ENCODE measurements at places on chromosomes 1 and 21. TPM values are rescaled to one million over a fixed set of nuclear protein-coding genes. Genes with fewer than 3 reads are reported as not detected.

DNA sequence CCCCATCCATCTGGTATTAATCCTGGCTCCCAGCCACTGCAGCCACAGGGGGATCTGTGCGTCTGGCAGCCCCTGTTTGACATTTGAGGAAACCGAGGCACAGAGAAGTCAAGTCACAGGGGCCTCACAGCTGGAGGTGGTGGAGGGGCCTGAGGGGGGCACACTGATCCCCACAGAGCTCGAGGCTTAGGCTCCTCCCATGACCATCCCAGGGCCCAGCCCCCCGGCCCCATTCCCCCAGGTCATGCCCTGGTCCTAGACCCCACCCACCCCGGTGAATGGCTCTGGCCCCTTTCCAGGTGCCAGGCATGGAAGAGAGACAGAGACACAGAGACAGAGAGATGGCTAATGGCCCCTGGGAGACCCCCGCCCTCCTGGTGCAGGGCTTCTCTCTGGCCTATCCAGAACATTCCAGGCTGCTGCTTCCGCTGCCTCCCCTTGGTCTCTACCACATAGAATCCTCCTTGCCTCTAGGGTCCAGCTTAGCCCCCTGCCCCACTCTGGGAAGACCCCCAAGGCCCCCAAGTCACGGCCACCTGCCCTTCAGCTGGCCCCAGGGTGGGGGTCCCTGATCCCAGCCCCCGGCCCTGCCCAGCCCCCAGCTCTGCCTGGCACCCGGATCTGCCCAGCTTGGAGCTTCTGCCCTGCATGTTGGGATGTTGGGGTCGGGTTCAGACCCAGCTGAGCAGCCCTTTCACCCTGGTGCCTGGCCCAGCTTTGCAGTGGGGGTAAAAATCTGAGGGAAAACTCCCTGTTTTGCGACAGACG lies 29.2 kb upstream of the LRRC3 start:
- H3K4me1 ChIP-seq = no peaks in the 10 kb centered on the region
- DNase-seq = no peak
- H3K36me3 ChIP-seq = no peaks in the 10 kb centered on the region
- H3K27me3 ChIP-seq = no peaks in the 10 kb centered on the region
- H3K4me3 ChIP-seq = peak overlapping the region; percentile 22
- H3K27ac ChIP-seq = no peak overlapping the region

The PLEKHN1 gene
- total RNA-seq = not detected

GRCh38 chr1:166859597-166859996 lies 16.5 kb downstream of the TADA1 start:
- no peak for DNase-seq
- no peak overlapping the region for H3K4me3 ChIP-seq
- H3K36me3 ChIP-seq = peaks cover 11% of the 10 kb centered on the region

DNA sequence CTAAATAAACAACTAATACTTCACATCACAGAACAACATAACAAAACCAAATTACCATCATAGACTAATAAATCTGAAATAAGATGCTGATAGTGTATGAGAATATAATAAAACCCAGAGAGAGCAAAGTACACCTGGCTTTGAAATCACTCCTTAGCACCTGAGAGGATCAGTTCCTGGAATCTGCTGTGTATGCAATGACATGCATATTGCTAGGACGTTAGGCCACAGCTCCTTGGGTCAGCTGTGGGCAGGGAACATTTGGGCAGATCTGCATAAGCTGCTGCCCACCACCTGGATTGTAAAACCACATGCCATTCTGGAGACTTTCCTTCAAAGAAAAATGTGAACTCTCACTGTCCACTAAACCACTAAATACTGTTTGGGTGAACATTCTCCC lies 81.1 kb downstream of the NR5A2 start:
- no peak overlapping the region for H3K27ac ChIP-seq
- DNase-seq = no peak
- no peaks in the 10 kb centered on the region for H3K36me3 ChIP-seq
- no peak overlapping the region for H3K4me3 ChIP-seq
- H3K27me3 ChIP-seq = no peaks in the 10 kb centered on the region
- no peaks in the 10 kb centered on the region for H3K4me1 ChIP-seq

DNA sequence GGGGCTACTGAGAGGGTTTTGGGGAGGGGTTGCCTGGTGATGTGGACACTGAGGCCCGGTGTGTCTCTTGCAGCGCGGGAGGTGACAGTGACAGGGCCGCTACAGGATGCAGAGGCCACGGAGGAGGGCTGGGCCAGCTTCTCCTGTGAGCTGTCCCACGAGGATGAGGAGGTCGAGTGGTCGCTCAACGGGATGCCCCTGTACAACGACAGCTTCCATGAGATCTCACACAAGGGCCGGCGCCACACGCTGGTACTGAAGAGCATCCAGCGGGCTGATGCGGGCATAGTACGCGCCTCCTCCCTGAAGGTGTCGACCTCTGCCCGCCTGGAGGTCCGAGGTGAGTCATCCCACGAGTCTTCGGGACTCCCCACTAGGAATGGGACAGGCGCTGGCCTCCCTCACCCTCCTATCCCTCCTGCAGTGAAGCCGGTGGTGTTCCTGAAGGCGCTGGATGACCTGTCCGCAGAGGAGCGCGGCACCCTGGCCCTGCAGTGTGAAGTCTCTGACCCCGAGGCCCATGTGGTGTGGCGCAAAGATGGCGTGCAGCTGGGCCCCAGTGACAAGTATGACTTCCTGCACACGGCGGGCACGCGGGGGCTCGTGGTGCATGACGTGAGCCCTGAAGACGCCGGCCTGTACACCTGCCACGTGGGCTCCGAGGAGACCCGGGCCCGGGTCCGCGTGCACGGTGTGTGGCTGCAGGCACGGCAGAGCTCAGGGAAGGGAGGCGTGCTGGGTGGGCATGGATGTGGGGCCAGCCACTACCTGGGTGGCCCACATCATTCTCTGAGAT lies 72.5 kb downstream of the OBSCN start:
- H3K27me3 ChIP-seq = no peaks in the 10 kb centered on the region
- H3K4me1 ChIP-seq = peaks cover 22% of the 10 kb centered on the region
- H3K4me3 ChIP-seq = no peak overlapping the region
- peak overlapping the region; percentile 78 for H3K27ac ChIP-seq

The FCRLB gene
- 0.58 TPM for total RNA-seq

- no peaks in the 10 kb centered on the region for H3K36me3 ChIP-seq
- H3K27ac ChIP-seq = no peak overlapping the region
- no peak for DNase-seq
- no peak overlapping the region for H3K4me3 ChIP-seq
- H3K4me1 ChIP-seq = no peaks in the 10 kb centered on the region
Observed at GRCh38 chr1:192739476-192740184, 69.2 kb upstream of the RGS2 start.

GRCh38 chr21:39599191-39599970 lies 13.4 kb upstream of the B3GALT5 start:
- peaks cover 3% of the 10 kb centered on the region for H3K27me3 ChIP-seq
- DNase-seq = no peak
